ENCODE measurements at places on chromosomes 16 and 17.

- DNase-seq: no peak
Measured at GRCh38 chr16:21256636-21257035, 21.5 kb downstream of the CRYM start.

DNA sequence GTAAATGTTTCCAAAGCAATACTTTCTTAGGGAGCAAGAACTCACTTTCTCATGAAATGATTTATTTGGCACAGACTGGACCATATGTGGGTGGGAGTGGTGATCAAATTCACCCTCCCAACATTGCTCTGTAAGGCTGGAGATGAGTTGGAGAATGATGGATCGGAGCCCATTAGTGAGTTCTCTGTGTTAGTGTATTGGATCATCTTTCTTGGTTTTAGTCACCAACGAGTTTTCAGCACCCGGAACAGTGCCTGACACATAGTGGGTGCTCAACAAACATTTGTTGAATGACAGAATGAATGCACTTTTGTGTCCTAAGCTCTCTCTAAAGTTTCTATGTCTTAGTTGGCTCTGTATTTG, 104.5 kb upstream of the FAM20A start:
- DNase-seq: peak; percentile 98

DNA sequence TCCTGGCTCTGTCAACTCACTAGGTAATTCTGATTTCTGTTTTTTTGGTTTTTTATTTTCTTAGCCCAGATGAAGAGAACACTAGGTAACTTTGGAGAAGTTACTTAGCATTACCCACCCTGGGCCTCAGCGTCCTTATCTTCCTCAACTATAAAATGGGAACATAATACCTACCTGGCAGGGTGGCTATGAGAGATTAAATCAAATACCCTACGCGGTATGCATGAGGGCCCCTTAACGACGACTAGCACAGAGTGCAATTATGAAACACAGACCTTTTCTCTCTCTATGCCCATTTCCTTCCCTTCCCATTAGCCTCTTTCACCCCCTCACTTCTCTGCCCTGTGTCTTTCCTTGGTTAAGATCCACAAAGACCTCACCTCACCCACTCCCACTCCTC, 11.1 kb downstream of the XPO6 start:
- no peak for DNase-seq

DNA sequence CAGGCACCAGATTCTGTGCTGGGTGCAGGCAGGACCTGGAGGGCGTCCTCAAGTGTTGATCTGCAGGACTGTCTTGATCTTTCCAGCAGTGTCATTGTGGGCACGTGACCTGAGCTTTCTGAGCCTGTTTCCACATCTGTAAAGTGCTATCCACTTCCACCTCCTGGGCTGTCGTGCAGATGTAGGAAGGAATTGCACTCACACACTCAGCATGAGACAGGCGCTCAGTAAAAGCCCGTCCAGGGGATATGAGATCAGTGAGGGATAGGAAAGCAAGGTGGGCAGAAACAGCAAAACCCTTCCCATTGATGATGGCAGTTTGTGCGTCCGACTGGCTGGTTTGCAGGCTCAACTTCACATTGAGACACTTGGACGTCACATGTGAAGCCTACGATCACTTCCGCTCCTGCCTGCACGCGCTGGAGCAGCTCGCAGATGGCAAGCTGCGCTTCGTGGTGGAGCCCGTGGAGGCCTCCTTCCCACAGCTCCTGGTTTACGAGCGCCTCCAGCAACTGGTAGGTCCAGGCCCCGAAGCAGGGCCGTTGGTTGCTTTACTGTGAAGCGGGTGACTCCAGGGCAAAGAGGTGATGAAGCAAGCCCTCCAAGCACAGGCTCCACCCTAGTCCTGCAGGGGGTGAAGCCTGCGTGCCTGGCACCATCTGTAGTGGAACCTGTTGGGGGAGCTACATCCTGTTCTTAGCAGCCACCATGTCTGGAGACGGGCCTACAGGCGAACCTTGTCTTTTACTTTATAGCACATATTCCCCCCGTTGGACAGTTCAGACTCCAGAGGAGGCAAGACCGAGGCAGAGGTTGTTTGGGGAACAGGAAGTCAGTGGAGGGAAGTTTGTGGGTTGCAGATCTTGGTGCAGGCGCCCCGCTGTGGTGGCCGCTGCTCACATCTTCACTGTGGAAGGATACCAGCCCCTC, 23.0 kb downstream of the METTL22 start:
- DNase-seq: no peak

Measured in skin of body (tissue), 3 donors.